ENCODE measurements at places on chromosomes 7 and 10. TPM values are rescaled to one million over a fixed set of nuclear protein-coding genes. Genes with fewer than 3 reads are reported as not detected.

DNA sequence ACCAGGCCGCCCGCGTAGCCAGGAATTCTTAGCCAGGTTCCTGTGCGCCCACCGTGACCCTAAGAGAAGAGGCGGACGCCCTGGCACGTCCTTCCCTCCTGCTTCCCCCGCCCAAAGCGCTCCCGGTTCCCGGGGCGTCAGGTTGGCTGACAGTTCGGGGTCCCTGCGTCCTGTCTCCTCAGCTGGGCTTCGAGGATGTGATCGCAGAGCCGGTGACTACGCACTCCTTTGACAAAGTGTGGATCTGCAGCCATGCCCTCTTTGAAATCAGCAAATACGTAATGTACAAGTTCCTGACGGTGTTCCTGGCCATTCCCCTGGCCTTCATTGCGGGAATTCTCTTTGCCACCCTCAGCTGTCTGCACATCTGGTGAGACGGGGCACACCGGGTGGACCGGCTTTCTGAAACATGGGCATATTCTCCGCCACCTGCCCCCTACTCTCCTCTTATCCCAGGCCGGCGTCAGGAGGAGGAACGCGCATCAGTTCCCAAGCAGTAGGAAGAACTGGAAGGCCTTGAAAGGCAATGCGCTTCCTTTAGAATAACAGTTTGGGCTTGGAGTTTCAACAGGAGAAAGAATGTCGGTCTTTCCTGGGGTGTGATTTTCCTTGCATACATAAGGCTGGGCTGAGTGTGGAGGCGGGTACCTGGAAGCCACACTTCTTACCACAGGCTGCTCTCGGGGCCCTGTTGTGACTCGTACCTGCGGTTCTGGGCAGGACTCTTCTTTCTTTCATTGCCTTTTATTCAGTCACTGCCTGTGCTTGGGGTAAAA lies 728 bp downstream of the CAV2 start:
- DNase-seq, result peak; percentile 54

GRCh38 chr10:62386356-62387320 lies 12.5 kb downstream of the ZNF365 start:
- DNase-seq, result no peak

- DNase-seq, result no peak
These were observed 906.7 kb downstream of the GRID1 start for GRCh38 chr10:85459906-85460305.

The SEC31B gene
- 6.6 TPM for total RNA-seq

DNA sequence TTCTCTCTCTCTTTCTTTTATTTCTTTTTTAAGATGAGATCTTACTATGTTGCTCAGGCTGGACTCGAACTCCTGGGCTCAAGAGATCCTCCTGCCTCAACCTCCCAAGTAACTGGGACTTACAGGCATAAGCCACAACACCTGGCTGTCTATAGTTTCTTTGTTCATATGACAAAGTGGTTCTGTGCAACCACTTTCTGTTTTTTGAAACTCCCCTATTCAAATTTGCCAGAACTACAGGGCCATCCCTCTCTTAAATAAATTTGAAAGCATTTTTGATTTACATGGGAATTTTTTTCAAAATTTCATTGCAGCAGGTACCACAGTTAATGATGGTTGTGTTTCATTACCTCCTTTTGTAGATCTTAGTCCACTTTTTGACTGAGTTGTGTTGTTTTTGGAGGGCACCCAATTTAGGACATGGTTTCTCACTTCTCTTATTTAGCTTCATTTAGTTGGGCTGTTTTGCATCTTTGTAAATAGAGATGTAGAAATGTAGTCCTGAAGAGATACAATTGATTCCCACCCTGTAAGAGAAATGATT lies 119.2 kb downstream of the LRRC4 start:
- DNase-seq, result no peak

GRCh38 chr7:52691257-52691656 lies 344.2 kb upstream of the POM121L12 start:
- DNase-seq, result no peak

- DNase-seq, result no peak
These were observed 102.5 kb upstream of the SAMD8 start for GRCh38 chr10:75008952-75009351.

The STRA8 gene
- total RNA-seq, result not detected

The SP8 gene
- total RNA-seq, result 3.5 TPM

GRCh38 chr7:116560021-116560970 lies 35.5 kb downstream of the CAV1 start:
- no peak for DNase-seq

GRCh38 chr10:71700731-71701368 lies 18.7 kb downstream of the C10orf105 start:
- DNase-seq, result no peak

GRCh38 chr10:118912961-118913600 lies 116.4 kb upstream of the NANOS1 start:
- DNase-seq, result no peak

The NKX2-3 gene
- not detected for total RNA-seq

DNA sequence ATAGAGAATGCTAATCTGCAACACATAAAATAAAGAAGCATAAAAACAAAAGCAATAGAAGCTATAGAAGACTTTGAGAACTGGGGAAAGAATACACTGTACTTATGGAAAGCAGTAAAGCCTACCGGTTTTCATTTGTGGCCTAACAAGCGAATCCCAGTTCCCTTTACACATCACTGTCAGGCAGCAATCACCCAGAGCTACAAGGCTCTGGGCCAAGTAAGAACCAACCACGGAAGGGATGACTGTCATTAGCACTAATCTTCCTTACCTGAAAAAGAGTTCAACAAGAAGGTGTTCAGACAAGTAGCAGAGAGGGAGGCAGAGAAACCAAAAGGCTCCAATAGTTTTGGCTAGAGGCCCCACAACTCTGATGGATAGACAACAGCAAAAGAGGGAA lies 15.0 kb downstream of the CCDC6 start:
- no peak for DNase-seq

The FOXI2 gene
- total RNA-seq, result 0.29 TPM

The AOC1 gene
- total RNA-seq, result 0.11 TPM

DNA sequence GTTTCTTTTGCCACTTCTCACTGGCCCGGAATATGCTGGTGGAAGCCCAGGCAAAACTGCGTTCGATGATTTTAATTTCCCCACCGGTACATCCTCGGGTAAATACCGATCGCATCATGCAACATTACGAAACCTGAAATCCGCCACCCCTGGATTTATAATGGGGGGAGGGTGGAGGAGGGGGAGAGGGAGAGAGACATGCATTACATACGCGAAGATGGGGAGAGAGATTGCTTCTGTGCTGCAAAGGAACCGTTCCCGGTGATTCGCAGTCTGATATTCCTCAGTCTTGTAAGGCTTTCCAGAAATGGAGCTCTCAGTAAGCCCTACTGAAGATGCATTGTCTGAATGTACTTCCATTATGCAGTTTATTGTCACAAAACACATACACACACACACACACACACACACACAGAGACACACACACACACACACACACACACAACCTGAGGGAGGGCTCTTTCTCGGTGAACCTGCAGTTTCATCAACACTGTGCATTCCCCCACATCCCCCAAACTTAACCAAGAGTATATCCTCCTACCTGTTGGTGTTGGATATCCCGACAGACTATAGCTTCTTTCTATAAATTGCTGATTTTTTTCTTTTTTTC lies 741 bp downstream of the GPR85 start:
- DNase-seq, result no peak

DNA sequence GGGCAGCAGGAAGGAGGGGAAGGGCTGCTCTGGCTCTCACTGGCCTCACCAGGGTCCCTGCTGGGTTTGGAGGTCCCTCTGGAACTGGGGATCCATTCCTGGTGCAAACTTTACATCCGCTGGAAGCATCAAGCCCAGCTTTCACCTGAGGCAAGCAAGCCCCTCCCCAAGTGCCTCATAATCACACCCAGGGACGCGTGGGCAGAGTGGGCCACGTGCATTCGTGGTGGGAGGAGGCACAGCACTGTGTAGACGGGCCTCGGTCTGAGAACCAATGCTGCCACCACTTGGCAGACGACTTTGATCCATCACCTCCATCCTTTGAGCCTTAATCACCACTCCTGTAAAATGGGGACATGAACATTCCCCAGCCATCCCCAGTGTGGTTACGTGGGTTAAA lies 74.1 kb downstream of the VWA2 start:
- DNase-seq, result no peak

DNA sequence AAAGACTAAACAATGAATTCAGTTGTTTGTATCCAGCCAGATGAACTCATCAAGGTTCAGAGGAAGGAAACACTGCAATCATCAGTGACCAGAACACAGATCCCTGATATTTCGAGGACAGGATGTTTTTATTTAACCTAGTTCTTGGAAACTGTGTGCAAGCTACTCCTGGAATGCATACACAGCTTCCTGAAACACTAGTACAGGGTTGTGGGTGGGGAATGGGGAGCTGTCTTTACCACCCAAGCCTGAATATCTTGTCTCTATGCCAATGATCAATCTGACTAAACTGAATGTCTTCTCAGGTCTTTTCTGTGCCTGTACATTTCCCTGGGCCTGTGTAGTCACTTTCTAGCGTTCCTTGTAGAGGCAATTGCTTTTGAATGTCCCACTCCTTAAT lies 374.6 kb downstream of the CALN1 start:
- no peak for DNase-seq

The ARPC1A gene
- total RNA-seq, result 169 TPM

- DNase-seq, result no peak
These were observed 78.4 kb downstream of the NRG3 start for GRCh38 chr10:81953420-81953819.

DNA sequence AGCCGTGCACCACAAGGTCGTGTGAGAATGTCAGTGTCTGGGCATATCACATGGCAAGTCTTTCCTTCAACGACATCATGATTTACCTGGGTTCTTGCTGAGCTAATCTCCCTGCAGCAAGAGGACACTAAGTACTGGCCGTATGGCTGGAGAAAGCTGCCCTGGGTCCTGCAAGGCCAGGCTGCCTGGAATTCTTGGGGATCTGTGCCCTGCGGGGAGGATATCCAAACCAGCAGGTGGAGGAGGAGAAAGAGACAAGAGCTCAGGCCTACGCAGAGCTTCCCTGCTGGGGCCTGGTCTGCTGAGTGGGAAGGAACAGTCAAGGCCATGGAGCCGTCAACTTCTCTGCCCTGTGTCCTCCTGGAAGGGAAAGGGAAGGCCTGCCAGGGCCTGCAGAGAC lies 552.6 kb downstream of the LRMDA start:
- no peak for DNase-seq

- DNase-seq, result no peak
These were observed 16.1 kb downstream of the KMT2C start for GRCh38 chr7:152419473-152420429.

- DNase-seq, result no peak
These were observed 728.5 kb downstream of the TNS3 start for GRCh38 chr7:46853451-46853850.

The AS3MT gene
- 16.5 TPM for total RNA-seq

The ACTL6B gene
- total RNA-seq, result 0.33 TPM

The HDAC9 gene
- 7.7 TPM for total RNA-seq

GRCh38 chr10:101826852-101827434 lies 8.7 kb upstream of the OGA start:
- DNase-seq, result no peak

GRCh38 chr10:132987671-132988571 lies 45.6 kb upstream of the CFAP46 start:
- no peak for DNase-seq

DNA sequence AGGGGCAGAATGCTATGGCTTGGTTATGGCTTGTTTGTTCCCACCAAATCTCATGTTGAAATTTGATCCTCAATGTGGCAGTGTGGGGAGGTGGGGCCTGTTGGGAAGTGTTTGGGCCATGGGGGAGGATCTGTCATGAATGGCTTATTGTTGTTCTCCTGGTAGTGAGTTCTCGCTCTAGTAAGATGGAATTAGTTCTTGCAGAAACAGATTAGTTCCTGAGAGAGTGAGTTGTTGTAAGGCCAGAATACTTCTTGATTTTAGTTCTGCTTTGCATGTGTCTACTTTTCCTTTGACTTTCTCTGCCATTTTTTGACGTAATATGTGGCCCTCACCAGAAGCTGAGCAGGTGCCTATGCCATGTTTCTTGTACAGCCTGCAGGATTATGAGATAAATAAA lies 188.2 kb downstream of the KIF20B start:
- DNase-seq, result no peak

GRCh38 chr7:133016604-133017003 lies 65.3 kb downstream of the CHCHD3 start:
- DNase-seq, result no peak

The GPR146 gene
- total RNA-seq, result 1.4 TPM

- no peak for DNase-seq
These were observed 158.2 kb downstream of the WNT2 start for GRCh38 chr7:117164620-117165019.

The AKR1C4 gene
- not detected for total RNA-seq

GRCh38 chr7:50629238-50629901 lies 64.2 kb upstream of the DDC start:
- DNase-seq, result no peak

DNA sequence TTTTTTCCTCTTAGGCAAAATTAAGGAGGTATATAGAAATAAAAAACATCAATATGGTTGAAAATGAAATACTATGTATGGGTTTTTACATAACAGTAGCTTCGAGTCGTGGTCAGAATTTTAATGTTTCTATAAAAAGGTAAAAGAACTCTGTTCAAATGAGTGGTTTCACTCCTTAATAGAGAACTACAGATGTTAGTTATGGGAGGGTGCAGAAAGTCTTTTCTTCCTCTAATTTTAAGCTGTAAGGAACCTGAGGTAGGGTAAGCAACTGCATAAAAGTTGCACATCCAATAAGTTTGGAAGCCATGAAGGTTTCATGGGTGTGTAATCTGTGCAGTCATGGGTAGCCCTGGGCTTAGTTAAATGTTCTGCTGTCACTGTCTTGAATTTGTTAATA lies 141.3 kb downstream of the SUGCT start:
- DNase-seq, result no peak

GRCh38 chr10:63256009-63256773 lies 123.1 kb downstream of the NRBF2 start:
- DNase-seq, result no peak

The GRM3 gene
- total RNA-seq, result 0.15 TPM

DNA sequence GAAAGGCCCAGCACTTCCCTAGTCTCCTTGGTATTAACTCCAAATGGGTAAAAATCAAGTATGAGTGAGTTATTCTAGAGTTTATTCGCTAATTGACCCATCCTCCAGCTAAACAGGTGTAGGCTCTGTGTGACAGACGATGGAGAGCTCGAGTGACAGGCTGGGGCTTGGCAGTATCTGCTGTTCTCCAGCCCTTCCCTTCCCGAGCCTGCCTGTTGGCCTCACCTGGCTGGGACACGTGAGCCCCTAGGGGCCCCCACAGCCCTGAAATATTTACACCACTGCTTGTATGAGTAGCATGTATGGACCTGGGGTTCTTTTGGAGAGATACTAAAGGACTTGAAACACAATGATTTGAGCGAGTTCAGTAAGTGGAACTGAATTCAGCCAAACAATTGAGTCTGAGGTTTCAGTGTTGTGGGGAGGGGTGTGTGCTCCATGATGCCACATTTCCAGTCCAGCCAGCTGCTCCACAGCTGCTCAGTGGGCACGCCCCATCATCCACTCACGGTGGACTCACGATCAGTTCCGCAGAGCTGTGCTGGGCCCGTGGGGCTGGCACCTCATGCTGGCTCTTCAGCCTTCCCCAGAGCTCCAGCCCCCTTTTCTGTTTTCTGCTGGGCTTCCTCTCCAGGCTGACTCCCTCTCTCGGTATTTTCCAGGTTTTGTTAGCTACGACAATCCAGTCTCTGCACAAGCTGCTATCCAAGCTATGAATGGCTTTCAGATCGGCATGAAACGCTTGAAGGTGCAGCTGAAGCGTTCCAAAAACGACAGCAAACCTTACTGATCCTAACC lies 283.0 kb downstream of the USP6NL start:
- DNase-seq, result no peak

- DNase-seq, result peak; percentile 96
These were observed 68.5 kb downstream of the CXCL12 start for GRCh38 chr10:44316187-44316921.

The SUN1 gene
- total RNA-seq, result 105 TPM

The DPCD gene
- total RNA-seq, result 20.7 TPM

The IKZF1 gene
- 0.48 TPM for total RNA-seq

All from H9 (cell line).